Activated naive CD4-positive, alpha-beta T cell treated with Interleukin-2 at 50 U/mL for 16 hours (primary cell): ENCODE measurements at places on chromosomes 6 and 20.

- no peak for DNase-seq
Observed at GRCh38 chr6:7721649-7722048, 4.2 kb upstream of the BMP6 start.

DNA sequence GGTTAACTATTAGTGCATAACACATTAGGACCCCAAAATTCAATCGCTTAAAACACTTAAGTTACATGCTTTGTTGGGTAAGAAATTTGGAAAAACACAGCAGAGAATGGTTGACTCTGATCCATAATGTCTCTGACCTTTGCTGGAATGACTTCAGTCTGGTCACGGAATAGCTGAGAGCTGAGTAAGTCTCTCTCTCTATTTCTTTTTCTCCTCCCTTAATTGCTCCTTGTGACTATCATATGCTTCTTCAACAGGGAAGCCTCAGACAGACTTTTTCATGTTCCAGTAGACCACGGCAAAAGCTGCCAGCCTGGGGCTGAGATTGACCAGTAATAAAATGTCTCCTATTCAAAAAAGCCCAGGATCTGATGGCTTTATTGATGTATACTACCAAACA is 4.8 kb downstream of the OR12D1 start:
- no peak for DNase-seq

DNA sequence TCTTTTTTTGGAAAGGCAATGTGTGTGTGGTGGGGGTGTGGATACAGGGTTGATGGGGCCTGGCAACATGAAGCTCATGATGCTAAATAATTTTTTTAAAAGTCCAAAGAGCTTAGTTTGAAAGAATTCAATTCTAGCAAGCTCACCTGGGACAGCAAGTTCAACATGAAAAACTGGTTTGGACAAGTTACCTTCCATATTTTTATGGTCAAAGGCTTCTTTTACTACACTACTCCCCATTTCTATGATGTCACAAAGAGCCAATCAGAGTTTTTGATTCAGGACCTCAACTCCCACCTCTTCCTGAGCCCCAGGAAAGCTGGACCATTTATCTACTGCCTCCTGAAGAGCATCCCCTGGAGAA is 66.1 kb upstream of the CTNNBL1 start:
- DNase-seq = no peak

DNA sequence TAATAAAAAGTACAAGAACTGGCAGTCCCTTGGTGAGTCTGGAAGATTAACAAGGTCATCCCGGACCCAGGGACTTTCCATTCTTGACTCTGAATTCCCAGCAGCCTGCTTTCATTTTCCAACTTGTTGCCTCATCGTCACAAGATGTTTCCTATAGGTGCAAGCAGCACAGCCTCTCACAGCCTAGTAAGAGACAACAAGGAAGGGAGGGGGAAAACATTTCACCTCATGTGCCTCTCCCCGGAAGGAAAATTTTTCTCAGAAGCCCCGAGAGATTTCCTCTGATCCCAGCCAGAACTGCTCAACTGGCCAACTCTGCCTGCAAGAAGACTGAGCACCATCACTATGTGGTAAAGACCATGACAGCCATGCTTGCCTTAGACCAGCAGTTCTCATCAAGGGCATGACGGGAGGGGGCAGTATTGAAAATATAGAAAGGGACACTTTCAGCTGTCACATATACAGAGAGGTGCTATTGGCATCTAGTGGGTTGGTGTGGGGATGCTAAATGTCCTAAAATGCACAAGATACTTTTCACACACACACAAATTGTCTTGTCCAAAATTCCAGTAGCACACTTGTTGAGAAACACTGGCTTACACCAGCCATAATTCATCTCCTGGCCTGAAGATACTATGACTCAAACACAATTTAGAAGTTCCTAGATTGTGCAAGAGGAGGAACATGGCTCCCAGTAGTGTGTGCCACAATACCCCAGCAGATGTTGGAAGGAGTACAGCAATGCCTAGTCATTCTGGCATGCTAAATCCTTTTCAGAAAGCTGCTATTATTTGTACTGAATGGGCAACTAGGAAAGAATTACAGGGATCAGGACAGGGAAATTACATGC is 10.8 kb upstream of the WTAP start:
- DNase-seq = no peak

- DNase-seq = peak; percentile 35
Observed at GRCh38 chr6:159693894-159694545, 979 bp upstream of the SOD2 start.

DNA sequence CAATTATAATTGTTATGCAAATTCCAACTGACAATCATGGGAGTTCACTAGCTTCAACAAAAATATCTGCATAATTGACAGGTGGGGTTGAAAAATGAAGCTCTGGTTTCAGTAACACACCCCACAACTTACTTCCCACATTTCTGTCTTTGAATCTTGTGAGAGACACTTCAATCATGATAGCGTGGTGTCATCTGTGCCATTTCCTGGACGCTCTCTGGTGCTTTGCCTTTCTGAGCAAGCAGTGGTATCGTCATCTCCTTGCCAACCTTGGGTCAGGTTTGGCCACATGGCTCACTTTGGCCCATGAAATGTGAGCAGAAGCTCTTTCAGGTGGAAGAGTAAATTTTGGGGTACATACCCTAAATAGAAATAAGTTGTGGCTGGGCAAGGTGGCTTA is 10.2 kb downstream of the BMP7 start:
- no peak for DNase-seq

- DNase-seq = no peak
Observed at GRCh38 chr6:142716097-142716496, 228.9 kb downstream of the HIVEP2 start.

DNA sequence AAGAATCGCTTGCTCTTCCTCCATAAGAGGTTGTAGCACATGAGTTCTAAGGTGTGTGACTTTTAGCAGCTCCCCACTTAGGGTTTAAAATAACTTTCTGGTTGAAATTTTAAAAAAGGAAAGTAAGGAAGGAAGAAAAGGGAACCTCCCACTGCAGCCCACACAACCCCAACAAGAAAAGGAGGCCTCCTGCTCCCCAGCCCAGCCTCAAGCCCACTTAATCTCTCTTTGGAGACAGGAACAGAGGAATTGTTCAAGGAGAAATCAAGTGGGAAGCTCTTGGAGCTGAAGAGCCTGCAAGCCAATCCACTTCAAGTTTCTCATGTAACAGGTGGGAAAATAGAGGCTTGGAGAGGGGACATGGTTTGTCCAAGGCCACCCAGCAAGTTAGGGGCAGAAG is 39.1 kb upstream of the PREX1 start:
- no peak for DNase-seq

GRCh38 chr20:17969278-17969883 is 563 bp downstream of the MGME1 start:
- peak; percentile 46 for DNase-seq

DNA sequence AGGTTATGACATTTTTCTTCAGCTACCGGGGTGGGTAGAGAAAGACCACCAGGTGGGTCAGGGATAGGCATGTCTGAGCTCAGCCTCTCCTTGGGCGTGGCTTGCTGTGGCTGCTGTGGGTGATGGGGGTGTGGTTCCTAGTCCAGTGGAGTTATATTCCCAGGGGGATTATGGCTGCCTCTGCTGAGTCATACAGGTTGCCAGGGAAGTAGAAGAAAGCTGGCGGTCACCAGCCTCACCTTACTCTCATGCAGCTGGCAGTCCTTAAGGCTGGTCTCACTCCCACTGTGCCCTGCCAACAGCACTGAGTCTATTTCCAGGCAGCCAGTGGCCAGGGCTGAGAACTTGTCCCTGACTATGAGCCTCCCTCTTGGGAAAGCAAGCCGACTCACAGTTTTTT is 130.0 kb downstream of the SCP2D1 start:
- DNase-seq = no peak
